ENCODE measurements at places on chromosomes 16 and 17. TPM values are rescaled to one million over a fixed set of nuclear protein-coding genes. Genes with fewer than 3 reads are reported as not detected.

GRCh38 chr17:76232342-76232741 lies 8.0 kb downstream of the RNF157 start:
- DNase-seq, result peak; percentile 92
- peaks cover 20% of the 10 kb centered on the region for H3K4me1 ChIP-seq
- H3K27ac ChIP-seq, result peak overlapping the region; percentile 17
- H3K27me3 ChIP-seq, result no peaks in the 10 kb centered on the region

GRCh38 chr16:27723711-27724481 lies 174.0 kb downstream of the KATNIP start:
- no peak overlapping the region for H3K27ac ChIP-seq
- no peak overlapping the region for H3K4me3 ChIP-seq
- no peak for DNase-seq
- H3K36me3 ChIP-seq, result no peaks in the 10 kb centered on the region

Gene FBXL19
- 36.2 TPM for total RNA-seq

GRCh38 chr16:73053364-73054124 lies 5.6 kb upstream of the ZFHX3 start:
- H3K27me3 ChIP-seq, result no peaks in the 10 kb centered on the region
- H3K36me3 ChIP-seq, result no peaks in the 10 kb centered on the region
- peak overlapping the region; percentile 85 for H3K4me3 ChIP-seq
- H3K4me1 ChIP-seq, result peaks cover 71% of the 10 kb centered on the region

DNA sequence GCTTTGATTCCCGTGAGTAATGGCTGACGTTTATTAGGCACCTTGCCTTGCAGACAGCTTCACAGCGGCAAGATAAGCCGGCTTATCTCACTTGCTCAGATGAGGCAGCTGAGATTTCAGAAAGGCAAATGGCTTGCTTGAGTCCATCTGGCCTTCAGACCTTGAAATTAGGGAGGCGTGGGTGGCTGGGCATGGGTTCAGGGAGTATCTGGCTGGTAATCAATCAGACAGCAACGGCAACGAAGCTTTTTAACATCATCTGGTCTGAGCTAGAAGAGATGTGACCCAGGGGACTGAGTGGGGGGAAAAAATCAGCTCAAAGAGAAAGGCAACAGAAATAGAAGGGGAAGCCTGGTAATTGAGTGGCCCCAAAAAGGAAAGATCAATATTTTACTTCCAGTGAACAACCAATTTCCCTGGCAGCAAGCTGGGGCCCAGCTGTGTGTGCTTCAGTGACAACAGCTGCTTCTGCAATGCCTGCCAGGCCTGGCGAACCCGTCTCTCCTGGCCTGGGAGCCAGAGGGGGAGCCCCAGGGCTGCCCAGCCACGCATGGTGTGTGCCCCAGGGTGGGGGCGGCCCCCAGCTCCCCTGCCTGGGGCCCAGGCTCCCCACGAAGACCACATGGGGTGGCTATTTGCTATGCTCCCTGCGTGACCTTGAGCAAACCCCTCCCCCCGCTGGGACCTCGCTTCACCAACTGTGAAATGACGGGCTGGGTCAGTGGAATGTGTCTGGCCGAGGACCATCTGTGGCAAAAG lies 34.0 kb downstream of the RAB11FIP4 start:
- H3K4me1 ChIP-seq, result no peaks in the 10 kb centered on the region
- H3K27me3 ChIP-seq, result no peaks in the 10 kb centered on the region
- no peak overlapping the region for H3K4me3 ChIP-seq
- no peaks in the 10 kb centered on the region for H3K36me3 ChIP-seq

- no peaks in the 10 kb centered on the region for H3K27me3 ChIP-seq
- no peaks in the 10 kb centered on the region for H3K36me3 ChIP-seq
- H3K4me1 ChIP-seq, result no peaks in the 10 kb centered on the region
Measured at GRCh38 chr16:75048054-75048453, 49.2 kb downstream of the ZNRF1 start.

DNA sequence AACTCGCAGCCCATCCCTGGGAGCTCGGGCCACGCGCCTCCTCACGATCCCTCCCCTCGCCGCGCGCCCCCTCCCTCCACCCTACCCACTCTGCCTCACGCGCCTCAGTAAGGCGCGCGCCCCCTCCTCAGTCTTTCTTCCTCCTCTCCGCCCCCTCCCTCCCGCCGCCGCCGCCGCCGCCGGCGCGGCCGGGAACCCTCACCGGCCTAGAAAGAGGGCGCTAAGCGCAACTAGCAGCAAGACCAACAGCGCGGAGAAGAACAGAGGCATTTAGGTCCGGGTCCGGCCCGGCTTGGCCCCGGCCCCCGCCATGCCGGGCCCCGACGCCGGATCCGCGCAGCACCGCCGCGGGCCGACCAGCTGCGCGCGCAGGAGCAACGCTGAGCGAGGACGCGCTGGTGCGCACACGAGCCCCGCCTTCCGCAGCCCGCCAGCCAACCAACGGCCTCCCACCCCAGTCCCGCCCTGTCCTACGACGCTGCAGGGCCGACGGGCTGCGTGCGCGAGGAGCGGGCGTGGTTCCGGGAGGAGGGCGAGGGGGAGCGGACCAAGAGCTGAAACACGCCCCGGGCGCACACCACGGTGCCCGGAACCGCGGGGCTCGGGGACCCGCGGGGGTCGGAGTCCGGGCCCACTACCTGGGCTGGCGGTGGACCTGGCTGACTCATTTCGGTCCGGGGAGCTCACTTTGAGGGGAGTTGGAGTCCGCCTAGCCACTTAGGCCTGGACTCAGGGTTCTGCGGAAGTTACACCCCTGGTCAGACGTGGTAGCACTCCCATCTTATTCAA lies at the start of gene BLTP2:
Gene BLTP2, minus strand, starts transcription at position 372 of the 789 bp plus-strand sequence. Its CDS starts 102 bp downstream, at position 270.
- peaks cover 29% of the 10 kb centered on the region for H3K36me3 ChIP-seq
- peak within 1 kb of the TSS; percentile 25 for H3K27ac ChIP-seq
- peaks cover 13% of the 10 kb centered on the region for H3K4me1 ChIP-seq
- no peaks in the 10 kb centered on the region for H3K27me3 ChIP-seq

All from PC-3 (cell line).